A549 treated with AZD2906 at 1 μM for 4 hours (cell line): ENCODE measurements at places on chromosomes 7 and 10. TPM values are rescaled to one million over a fixed set of nuclear protein-coding genes. Genes with fewer than 3 reads are reported as not detected.

AGR3 gene
- total RNA-seq = 0.28 TPM in 1 of 5 replicates, not detected in the others

C10orf53 gene
- total RNA-seq = not detected in 5 replicates

ABHD11 gene
- total RNA-seq = 20.1 to 25.9 TPM (median 24.1 TPM) in 5 replicates

HECTD2 gene
- total RNA-seq = 2.9 to 4.6 TPM (median 4.1 TPM) in 5 replicates

ORC5 gene
- total RNA-seq = 22.7 to 28.9 TPM (median 26.9 TPM) in 5 replicates

RNF133 gene
- not detected in 5 replicates for total RNA-seq

WNT8B gene
- 0.03 TPM in 1 of 5 replicates, not detected in the others for total RNA-seq

PNLIPRP1 gene
- total RNA-seq = not detected in 5 replicates

SLC16A12 gene
- 0.45 to 1.2 TPM (median 0.93 TPM) in 5 replicates for total RNA-seq

SLC16A9 gene
- total RNA-seq = 0.07 to 0.20 TPM (median 0.13 TPM) in 5 replicates

MDH2 gene
- 350 to 422 TPM (median 399 TPM) in 5 replicates for total RNA-seq

CPXM2 gene
- not detected in 5 replicates for total RNA-seq

TRPV5 gene
- total RNA-seq = not detected in 5 replicates

RHOBTB1 gene
- 14.9 to 19.1 TPM (median 16.4 TPM) in 5 replicates for total RNA-seq
